BJ (cell line): ENCODE measurements at places on chromosomes 2 and 18. TPM values are rescaled to one million over a fixed set of nuclear protein-coding genes. Genes with fewer than 3 reads are reported as not detected.

DNA sequence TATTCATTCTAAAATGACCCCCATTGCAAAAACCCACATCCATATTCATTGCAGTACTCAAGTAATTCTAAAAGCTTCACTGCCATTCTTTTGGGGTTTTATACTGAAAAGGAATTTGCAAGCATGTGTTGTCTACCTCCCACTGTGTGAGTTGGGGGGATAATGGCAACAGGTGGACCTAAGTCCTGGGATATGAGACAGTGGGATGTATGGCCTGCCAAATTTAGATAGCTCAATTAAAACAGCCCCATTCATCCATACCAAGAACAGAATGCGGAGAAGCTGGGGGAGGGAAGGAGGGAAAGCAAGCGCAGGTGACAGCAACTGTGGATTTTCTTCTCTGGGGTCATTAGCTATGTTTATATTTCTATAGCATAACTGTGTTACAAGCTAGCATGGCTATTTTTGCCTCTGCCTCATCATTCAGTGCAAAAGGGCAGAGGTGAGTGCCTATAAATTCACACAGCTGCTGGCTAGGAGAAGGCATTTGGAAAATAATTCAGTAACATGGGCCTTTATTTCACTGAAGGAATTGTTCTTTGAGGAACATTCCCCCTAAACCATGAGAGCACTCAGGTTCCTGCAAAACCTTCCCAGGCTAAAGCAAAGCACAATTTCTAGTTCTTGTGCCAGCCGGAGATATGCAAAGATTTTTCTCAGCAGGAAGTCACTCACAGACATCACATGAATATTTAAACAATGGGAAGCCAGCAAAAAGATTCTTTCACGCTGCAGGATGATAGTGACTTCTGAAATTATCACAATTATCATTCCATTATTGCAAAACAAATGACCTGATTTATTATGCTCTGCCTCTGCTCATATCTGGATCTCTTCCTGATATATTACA is 393.9 kb upstream of the ACVR2A start:
- DNase-seq, result no peak

DNA sequence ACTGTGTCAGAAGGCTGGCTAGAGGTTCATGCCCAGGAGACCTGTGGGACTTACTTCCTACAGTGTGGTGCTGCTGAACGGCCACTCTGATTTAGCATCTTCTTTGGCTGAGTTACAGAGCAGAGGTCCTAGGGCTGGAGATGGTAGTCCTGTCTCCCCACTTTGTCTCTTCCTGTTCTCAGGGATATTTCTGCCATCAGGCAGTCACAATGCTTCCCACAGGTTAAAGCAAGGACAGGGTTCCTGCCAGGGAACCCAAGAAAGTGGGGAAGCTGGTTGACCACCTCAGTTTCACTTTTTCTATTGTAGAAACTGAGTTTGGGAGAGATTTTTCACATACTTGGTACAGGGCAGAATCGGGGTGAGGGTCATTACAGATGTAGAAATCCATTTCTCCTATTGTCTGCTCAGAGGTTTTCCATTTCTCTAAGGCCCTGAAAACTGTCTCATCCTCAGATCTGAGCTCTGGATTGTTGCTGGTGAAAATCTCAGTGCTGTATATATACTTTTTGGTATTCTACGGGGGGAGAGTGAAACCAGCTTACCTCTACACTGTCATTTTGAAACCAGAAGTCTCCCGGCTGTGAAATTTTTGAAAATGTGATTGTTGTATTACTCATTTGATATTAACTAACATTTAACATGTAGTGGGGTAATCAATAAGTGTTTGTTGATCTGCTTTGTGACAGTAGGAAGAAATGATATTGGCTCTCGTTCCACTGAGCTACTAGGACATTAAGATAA is 37.0 kb upstream of the MEP1B start:
- DNase-seq, result no peak

- DNase-seq, result no peak
Observed at GRCh38 chr2:206494061-206494460, 50.7 kb downstream of the ADAM23 start.

DNA sequence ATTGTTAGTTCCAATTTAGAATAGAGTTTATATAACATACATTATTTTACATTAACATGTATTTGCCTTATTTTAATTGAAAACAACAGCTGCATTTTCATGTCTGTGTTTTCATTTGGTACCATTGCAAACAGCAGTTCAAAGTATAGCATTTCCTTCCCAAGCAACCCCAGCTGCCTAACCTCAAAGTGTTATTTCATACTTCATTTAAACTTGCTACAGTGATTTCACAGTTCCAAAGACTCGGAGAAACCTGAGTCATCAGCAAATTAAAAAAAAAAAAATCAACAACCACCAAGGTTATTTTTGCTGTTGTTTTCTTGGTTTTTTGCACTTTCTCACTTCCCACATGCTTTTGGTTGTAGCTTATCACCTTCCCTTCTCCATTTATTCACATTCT is 236.5 kb upstream of the SPHKAP start:
- DNase-seq, result no peak

The TOGARAM2 gene
- polyA plus RNA-seq, result 0.09 and 0.29 TPM in 2 replicates

The MAPK4 gene
- not detected in 2 replicates for polyA plus RNA-seq
